ENCODE measurements at places on chromosomes 5 and 9.

DNA sequence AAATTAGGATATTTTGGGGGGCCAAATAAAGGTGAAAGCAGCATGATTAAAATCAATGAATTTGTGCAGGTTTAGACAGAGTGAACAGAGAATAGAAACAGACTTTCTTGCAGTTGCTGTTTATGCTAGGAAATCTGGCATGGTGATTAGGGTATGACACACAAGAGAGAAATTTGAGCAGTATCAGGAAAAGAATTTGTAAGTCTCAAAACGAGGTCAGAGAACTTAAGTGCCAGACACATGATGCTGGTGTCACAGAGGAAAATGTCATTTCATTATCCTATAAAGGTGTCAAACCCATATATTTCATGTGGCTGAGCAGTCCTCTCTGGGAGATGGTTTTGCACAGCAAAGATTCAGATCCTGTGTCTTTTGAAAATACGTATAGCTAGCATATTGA, 15.7 kb downstream of the LVRN start:
- DNase-seq, result no peak

DNA sequence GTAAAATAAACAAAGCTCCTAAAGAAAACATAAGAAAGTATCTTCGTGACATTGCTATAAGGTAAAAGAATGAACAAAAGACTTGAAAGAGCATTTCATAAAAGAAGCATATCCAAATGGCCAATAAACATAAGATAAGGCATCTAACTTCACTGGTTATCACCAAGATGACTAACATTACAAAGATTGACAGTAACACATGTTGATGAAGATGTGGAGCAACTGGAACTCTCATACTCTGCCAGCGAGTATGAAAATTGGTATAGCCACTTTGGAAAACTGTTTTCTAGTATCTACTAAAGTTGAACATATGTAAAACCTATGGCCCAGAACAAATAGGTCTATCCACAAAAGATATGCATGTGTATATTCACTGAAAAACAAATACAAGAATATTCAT, 150.5 kb downstream of the SNX18 start:
- no peak for DNase-seq

DNA sequence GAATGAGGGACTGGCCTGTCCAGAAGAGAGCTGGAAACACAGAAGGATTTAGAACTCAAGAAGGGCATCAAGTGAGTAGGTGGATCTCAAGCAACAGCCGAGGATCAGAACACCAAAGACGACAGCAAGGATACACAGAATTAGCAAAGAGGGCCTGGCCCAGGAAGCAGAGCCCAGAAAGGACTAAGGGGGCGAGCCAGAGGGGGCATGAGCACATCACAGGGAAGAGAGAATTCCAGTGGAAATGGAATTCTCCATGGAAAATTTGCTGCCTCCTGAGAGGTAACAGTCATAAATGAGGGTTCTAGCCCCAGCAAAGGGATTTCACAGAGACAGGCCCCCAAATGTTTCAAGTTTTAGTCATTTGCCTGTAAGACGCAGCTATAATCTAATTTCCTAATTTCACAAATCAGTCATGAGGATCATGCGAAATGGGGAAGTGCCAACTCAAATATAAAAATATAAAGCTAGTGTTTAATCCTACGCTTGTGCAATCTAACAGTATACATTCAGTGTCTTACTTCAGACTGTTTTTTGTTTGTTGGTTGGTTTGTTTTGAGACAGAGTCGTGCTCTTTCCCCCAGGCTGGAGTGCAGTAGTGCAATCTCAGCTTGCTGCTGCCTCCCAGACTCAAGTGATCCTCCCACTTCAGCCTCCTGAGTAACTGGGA, 46.7 kb downstream of the FNBP1 start:
- no peak for DNase-seq

DNA sequence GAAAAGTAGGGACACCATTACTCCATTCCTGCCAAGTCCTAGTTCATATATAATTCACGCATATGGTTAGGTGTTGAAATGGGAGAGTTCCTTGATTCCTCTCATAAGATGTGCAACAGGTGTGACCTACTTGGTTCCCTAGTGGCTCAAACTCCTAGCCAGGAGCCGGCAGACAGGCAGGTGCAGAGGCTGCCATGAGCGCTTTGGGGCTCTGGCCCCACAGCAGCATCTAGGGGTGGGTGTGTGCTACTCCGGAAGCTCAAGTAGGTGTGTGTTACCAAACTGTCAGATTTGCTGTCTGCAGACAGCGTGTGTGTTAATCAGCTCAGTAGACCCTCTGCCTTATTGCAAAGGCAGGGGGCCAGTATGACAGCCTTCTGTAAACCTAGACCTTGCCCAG, 1652.4 kb upstream of the ACO1 start:
- no peak for DNase-seq

DNA sequence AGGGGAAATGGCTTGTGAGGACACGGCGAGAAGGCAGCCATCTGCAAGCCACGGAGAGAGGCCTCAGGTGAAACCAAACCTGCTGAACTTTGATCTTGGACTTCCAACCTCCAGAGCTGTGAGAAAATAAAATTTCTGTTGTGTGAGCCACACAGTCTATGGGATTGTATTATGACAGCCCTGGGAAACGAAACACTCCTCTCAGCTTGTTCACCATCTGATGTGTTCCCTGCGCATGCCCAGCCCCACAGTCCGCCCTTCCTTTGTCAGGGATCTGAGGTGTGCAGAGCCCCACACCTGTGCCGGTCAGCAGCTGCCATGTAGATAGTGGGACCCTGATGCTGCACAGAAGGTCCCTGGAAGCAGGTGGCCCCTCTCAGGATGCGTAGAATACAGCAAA, 34.1 kb downstream of the PLPP7 start:
- no peak for DNase-seq

DNA sequence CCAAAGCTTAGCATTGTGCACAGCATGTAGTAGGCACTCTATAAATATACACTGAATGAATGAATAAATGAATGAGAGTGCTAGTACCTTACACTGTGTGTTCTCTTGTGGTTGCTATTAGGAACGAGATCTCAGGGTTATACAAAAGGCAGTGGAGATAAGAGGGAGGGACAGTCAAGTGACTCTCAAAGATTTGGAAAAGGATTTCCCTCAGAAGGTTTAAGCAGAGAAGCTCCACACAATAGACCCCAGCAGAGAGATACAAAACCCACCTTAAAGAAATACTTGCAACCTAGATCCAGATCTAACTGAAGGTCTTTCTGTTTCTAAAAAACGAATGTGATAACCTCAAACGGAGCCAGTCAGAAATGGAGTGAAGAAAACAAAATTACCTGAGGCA, 11.8 kb upstream of the EFNA5 start:
- DNase-seq, result no peak

DNA sequence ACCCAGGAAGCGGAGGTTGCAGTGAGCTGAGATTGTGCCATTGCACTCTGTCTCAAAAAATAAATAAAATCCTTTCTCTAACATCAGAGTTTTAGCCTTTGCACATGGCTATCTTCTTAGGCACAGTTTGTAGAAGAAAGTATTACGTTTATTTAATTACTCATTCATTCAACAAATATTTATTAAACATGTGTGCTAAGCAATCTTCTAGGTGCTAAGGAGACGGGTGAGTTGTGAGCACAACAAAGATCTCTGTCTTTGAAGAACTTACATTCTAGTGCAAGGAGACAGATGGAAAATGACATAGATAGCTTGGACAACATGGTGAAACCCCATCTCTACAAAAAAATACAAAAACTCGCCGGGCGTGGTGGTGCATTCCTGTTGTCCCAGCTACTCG, 122.3 kb upstream of the MYO10 start:
- no peak for DNase-seq

GRCh38 chr9:35691757-35692301, 2.1 kb upstream of the TPM2 start:
- no peak for DNase-seq

DNA sequence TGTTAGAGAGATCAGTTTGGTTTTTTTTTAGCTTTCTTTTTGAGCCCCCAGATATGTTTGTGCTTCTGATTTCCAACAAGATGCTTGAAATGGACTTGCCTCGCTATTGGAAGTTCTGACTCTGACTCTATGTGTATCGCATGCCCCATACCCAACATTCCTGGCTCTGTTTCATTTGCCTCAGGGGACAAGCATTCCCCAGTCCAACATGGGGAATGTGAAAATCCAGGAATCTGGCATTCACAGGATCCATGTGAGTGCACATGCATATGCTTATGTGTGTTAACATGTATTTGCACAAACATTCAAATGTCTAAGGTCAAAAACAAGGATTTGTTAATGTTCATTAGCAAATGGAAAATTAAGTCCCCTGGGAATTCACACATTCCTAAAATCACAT, 233.9 kb downstream of the TLR4 start:
- no peak for DNase-seq

GRCh38 chr5:122436615-122437014, 124.6 kb downstream of the SNCAIP start:
- no peak for DNase-seq

DNA sequence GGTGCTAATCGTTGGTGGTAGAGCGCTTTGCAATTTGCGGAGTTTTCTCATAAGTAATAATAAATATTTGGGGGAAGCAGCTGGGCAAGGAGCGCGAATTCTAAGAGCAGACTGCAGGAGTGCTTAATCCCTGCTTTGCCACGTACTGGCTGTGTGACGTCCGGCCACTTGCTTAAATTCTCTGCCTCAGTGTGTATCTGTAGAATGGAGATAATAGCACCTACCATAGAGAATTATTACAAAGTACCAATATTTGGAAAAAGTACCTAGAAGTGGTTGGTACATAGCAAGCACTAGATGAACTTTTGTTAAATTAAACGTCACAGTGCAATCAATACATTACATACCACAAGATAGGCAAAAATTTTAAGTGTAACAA, 598 bp upstream of the TMED7 start:
- no peak for DNase-seq

DNA sequence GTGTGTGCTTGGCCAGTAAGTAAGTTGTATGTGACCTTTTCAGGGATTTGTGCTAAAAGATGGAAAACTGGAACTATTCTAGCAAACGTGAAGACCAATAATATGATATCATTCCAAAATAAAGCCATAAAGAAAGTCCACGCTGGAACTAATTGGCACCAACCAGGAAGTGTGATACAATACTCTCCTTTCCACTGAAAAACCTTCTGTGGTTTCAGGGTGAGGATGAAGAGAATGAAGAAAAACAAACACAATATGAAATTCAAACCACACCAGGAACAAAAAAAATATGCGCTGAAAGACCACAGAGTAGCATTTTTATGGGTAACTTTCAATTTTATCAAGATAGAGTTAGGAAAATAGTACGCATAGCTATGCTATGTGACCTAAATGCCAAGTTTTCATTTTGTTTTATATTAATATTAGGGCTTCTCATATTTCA, 105.8 kb downstream of the EFNA5 start:
- DNase-seq, result no peak

All from stimulated activated CD4-positive, alpha-beta T cell treated with anti-CD3 and anti-CD28 coated beads, Interleukin-4, amount 100 ng/mL, for 4 hours (primary cell).